ENCODE measurements at places on chromosomes 1 and 21. TPM values are rescaled to one million over a fixed set of nuclear protein-coding genes. Genes with fewer than 3 reads are reported as not detected.
A peak's percentile ranks its signal among the peaks of the same experiment; 100 is the strongest.

- no peak for DNase-seq
Observed at GRCh38 chr1:77271852-77272580, 9.8 kb upstream of the AK5 start.

DNA sequence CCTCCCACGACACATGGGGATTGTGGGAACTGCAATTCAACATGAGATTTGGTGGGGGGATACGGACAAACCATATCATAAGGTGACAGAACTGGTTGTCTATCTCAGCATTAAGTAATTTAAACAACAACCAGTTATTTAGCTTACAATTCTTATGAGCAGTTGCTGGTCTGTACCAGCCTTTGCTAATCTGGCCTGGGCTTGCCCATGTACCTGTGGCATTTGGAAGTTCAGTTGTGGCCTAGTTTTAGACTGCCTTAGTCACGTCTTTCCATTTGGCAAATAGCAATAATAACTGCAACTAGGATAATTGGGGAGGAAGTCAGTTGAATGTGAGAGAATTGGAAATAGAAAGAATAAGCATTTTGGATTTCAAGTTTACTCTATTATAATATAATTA is 441.8 kb upstream of the CXADR start:
- DNase-seq: no peak

GRCh38 chr1:2322065-2322571 is 69.2 kb downstream of the MORN1 start:
- peak; percentile 75 for DNase-seq

The PTPN7 gene
- total RNA-seq: 0.44 TPM

DNA sequence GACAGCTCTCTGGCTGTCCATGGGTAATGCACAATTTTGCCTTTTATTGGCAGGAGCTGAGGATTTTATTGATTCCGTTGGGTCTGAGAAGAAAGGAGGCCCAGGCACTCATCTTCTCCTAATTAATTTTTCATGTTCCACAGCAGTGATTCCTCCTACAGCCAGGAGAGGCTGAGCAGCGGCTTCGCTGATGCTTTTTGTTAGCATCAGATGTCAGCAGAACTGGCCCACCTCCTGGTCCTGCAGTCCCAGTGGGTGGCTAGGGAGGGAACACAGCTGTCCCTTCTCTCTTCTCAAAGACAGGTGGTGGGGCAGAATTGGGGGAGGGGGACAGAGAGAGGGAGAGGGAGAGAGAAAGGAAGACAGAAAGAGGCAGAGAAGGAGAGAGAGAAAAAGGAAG is 5.7 kb downstream of the MT1HL1 start:
- peak; percentile 34 for DNase-seq

DNA sequence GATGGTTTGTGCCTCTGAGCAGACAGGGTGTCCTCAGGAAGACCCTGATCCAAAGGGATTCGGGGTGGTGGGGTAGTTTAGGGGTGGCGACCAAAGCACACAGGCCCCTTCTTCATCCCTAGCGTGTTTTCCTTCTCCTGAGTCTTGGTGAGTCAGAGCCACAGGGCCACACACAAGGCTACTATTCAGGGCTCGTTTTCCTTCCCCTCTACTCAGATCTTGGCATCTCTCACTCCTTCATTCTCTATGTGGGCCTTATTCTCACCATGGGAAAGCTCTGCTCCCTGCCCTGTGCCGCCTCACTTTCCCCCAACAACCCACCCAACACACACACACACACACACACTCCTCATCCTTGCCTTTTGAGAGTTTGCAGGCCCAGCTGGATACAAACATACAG is 43.6 kb upstream of the WNT2B start:
- DNase-seq: no peak
